ENCODE measurements at places on chromosomes 3 and 15.
A peak's percentile ranks its signal among the peaks of the same experiment; 100 is the strongest.

DNA sequence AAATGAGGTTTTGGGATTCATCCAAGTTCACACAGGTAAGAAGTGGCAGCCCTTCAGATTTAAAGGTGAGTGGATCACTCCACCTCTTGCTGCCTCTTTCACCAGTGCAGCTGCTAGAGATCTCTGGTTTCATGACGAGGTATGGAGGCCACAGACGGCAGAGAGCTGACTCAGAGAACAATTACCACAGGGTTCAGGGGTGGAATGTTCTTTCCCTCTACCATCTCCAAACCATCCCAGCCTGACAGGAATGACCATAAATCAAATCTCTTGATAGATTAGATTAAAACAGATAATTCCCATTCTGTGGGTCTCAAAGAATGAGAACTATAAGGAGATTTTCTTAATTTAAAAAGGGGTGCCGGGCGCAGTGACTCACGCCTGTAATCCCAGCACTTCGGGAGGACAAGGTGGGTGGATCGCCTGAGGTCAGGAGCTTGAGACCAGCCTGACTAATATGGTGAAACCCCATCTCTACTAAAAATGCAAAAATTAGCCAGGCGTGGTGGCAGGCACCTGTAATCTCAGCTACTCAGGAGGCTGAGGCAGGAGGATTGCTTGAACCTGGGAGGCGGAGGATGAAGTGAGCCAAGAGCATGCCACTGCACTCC is 174.2 kb upstream of the ATP11B start:
- DNase-seq, result no peak

- DNase-seq, result no peak
Observed at GRCh38 chr3:53166781-53167291, 5.8 kb downstream of the PRKCD start.

DNA sequence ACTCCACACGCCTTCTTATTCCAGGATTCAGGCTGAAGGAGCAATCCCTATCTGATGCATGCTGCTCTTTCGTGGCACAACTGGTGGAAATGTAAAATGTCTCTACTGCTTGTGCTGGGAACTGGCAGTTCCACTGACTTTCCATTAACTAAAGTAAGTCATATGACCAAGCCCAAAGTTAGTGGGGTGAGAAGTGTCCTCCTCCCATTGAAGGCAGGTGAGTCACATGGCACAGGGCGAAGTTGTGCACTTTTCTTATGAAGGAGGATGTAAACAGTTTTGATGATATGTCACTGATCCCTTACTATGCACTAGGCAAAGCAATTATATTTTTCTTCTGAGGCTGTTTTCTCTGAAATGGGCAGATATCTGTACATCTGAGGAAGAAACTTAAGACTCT is 51.6 kb downstream of the SLC7A14 start:
- DNase-seq, result no peak

- no peak for DNase-seq
Observed at GRCh38 chr3:156920399-156920798, 94.2 kb downstream of the LEKR1 start.

- DNase-seq, result peak; percentile 28
Observed at GRCh38 chr3:186849374-186849975, 7.0 kb downstream of the ADIPOQ start.

DNA sequence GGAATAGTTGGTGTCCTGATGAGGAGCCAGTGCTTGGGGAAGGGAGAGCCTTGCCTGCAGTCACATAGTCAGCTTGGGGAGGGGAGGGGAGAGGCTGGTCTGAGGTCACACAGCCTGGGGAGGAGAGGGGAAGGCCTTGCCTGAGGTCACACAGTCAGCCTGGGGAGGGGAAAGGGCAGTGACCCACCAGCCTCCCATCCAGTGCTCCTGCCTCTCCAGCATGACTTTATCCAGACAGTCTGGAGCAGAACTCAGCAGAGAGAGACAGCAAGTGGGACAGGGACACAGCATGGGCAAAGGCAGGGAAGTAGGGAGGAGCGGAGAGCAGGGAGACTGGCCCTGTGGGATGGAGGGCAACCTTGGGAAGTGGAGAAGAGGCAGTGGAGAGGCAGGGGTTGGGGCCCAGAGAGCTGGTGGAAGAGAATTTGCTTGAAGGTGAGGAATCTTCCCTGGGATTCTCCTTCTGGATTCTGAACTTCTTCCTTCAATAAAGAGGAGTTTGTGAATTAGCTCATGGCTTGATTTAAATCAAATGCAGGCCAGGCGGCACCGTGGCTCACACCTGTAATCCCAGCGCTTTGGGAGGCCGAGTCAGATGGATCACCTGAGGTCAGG is 64.5 kb downstream of the CORO2B start:
- DNase-seq, result no peak

GRCh38 chr15:44081026-44082013 is 113.8 kb downstream of the FRMD5 start:
- DNase-seq, result no peak

DNA sequence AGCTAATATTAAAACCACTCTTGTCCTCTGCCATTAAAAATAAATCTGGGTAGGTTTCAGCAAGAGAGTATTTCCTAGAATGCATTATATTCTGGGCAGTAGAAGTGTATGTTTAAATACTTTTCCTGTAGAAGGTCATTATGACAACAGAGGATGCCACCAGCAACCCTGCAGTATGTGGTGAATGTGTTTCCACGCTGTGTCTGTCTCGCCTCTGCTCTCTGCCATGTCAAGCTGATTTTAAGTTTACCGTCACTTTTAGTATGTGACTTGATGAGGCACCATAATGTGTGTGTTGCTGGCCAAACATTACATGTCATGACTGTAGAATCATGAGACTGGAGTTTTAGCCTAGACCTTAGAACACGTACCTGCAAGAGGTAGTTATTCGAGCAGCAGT is 211.2 kb downstream of the LPP start:
- no peak for DNase-seq

- no peak for DNase-seq
Observed at GRCh38 chr3:50651920-50652529, 22.7 kb upstream of the DOCK3 start.

DNA sequence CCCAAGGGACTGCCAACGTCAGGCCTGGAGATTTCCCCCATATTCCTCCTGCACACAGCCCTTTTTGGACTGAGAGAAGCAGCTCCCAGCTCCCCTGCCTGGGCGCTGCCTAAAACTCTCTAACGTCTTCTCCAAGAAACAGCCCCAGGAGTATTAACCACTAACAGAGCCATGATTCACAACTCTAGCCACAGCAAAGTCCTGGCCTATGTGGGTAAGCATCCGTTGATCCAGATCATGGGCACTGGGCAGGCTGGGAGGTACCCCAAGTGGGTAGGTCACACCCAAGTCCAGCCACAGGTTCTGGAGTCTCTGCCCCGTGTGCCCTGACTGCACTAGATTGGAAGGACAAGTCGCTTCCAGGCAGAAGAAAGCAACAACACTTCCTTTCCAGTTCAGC is 31.9 kb downstream of the NBEAL2 start:
- DNase-seq, result no peak

DNA sequence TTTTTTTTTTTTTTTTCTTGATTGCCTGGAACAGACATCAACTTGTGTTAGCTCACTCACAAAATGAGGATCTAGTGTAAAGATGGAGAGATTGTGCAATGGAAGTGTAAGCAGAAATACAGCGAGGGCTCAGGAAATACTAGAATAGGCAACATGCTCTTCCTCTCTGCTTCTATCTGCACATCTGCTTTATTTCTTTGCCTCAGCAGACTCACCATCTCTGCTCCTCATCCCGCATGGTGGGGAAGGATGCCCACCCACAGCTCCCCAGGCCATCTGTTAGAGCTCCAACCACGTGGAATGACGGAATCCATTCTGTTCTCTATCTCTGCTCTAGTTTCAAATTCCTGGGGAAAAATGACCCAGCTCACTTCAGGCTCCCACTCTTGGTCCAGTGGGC is 128.0 kb upstream of the ADAMTS9 start:
- DNase-seq, result no peak

- DNase-seq, result no peak
Observed at GRCh38 chr3:161348796-161349400, 22.4 kb downstream of the SPTSSB start.

GRCh38 chr3:38650248-38650951 is 913 bp upstream of the SCN5A start:
- no peak for DNase-seq

DNA sequence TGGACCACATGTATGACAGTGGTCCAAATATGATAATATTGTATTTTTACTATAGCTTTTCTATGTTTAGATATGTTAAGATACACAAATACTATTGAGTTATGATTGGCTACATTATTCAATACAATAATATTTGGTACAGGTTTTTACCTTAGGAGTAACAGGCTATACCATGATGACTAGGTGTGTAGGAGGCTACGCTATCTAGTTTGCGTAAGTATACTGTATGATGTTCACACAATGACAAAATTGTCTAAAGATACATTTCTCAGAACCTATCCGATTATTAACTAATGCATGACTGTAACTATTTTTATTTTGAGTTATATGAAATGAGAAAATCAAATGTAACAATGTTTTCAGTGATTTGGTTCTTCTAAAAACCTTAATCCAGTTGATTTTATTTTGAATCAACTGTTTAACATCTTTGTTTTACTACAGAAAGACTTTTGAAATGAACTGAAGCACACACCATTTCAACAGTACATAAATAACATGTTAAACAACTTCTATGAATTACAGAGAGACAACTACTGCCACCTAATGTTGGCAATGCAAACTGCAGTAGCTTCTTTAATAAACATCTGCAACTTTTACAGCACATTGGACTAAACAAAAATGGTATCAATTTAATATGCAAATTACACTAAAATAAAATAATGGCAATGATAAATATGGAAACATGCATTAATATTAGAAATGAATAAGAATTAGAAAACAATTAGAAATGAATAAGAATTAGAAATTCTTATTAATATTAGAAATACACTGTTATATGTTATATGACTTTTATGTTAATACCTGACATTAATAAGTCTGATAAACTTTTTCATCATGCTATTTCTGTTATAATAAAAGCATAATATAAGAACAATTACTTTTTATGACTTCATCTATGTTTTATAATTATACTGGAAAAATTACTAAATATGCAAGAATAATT is 255.7 kb downstream of the MBNL1 start:
- no peak for DNase-seq

GRCh38 chr15:28901587-28901980 is 15.8 kb downstream of the APBA2 start:
- DNase-seq, result no peak

DNA sequence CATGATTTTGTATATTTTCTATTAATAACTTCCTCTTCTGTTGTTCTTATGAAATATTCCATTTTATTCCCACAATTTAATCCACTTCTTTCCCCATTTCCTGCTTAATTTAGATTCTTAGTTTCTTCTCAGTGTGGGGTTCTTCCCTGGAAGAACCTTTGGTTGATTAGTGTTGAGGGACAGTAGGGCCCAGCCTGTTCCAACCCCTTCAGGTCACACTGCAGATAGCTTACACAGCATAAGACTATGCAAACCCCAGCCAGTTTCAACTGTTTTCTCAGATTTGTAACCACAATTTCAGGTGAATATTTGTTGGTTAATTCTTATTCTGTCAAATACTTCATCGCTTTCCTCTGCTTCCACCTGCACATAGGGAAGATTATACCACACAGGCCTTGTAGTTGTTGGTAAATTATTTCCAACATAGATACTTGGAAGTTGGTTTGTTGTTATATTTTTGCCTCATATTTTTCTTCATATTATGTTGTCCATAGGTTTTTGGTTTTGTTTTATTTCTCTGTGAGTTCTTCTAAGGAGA is 34.7 kb downstream of the AADACL2 start:
- no peak for DNase-seq

GRCh38 chr15:89926158-89926557 is 13.4 kb upstream of the ARPIN start:
- no peak for DNase-seq

DNA sequence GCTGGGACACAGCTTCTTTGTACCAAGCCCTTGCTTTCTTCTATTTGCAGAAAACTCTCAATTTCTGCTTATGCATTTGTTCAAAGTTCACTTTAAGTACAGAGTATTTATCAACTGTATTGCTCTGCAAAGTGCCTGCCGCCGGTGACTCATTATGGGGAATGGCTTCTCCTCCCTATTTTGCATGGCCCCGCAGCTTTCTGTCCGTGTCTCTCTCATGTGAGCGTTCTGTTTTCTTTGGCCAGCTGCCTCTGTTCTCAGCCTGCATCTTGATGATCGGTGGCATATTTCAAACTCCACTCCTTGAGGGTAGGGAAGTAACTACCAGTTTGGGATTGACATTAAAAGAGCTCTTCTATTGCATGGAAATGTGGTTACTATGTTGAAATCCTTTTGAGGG is 28.6 kb upstream of the ST8SIA2 start:
- no peak for DNase-seq

- DNase-seq, result no peak
Observed at GRCh38 chr3:149356044-149356592, 21.3 kb downstream of the TM4SF1 start.

DNA sequence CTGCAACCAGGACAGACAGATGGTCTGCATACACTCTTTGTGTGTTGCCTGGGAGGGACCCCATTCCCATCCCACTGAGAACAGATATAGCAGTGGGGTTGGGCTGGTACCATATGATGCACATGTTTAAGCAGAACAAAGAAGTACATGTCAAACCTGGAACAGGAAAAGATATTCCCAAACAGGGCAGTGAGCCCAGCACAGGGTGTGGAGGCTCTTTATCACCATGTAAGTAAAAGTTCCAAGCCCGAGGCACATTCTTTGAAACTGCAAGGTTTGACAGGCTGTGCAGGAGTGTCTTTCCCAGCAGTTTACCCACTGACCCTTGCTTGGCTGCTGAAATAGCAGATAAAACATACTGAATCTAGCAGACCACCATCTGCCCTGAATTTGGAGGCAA is 5.3 kb upstream of the ZNF445 start:
- no peak for DNase-seq

DNA sequence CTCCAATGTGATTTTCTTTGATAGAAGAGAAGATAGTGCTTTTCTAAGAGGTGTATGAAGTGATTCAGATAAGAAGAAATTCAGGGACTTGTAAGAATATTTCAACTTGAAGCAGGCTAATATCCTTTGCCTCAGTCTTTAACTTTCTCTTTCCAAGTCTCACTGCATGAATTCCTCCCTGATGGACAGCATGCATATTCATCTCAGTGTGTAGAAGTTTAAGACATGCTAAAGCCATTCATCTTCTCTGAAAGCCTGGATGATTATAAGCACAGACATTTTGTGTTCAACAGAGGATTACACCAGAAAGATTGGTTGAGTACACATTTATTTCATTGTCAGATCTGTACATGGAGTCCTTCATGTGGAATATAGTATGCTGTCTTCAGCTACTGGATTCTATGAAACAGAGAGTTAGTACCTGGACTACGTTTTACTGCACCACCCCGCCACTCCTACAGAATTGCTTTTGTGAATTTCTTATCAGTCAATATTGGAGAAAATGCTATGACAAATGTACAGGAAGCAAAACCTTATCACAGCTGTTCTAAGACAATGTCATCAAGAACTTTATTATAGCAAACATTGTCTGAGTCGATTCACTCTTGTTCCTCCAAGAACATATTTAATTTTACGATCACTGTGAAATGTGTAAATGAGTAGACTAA is 1346.1 kb downstream of the OTOL1 start:
- DNase-seq, result no peak

DNA sequence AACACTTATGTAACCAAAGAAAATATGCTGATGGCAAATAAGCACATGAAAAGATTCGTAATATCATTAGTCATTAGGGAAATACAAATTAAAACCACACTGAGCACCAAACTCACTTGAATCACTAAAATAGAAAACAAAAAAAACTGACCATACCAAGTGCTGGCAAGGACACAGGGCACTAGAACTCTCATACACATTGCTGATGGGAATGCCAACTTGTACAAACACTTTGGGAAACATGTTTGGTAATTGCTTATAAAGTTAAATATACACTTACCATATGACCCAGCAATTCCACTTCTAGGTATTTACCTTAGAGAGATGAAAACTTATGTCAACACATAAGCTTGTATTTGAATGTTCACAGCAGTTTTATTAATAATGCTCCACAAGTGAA is 95.5 kb downstream of the TFDP2 start:
- DNase-seq, result no peak
